SW 1271 (cell line): ENCODE measurements at places on chromosomes 4 and X.

GRCh38 chr4:107692202-107692601 lies 27.8 kb downstream of the PAPSS1 start:
- no peak for DNase-seq

DNA sequence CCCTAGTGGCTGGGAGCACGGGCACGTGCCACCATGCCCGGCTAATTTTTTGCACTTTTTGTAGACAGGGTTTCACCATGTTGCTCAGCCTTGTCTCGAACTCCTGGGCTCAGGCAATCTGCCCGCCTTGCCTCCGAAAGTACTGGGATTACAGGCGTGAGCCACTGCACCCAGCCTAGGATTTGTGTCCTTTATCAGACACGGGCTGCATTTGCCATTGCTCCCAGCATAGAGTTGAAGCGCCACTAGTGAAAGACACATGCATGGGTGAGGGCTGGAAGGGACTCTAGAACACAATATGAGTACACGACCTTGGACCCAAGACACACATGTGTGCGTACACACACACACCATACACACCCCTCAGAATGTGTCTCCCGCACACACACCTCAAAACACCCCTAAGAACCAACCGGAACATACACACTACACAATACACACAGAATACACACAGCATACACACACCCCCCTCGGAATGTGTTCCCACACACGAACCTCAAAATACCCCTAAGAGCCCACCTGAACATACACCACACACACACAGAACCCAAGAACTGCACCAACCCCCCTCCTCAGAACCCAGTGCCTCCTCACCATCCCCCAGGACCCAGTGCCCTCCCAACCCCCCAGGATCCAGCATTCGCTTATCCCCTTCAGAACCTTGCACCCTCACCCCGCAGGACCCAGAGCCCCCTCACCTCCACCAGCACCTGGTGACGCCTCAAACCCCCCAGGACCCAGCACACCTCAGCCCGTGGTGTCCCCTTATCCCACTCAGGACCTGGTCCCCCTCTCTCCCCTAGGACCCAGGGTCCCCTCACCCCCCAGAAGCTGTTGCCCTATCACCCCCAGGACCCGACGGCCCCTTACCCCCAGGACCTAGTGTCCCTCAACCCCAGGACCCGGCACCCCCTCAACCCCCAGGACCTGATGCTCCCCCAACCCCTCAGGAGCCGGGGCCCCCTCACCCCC lies 1.0 kb downstream of the TNIP2 start:
- no peak for DNase-seq

DNA sequence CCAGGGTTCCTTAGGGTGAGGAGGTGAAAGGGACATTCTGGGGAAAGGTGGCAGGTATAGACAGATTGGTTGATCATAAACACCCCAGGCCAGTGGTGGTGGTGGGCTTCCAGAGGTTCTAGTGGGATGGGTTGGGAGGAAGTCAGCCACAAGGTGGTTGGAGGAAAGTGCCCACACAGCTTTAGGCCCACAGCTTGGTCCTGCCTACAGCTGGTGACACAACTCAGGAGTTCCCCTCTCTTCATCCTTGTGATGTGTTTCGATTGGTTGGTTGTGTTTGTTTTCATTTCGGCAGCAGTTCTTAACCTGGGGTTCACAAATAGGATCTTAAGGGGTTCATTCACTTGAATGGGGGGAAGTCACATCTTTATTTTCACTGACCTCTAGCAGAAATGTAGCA lies 157.0 kb downstream of the TMEM164 start:
- no peak for DNase-seq

DNA sequence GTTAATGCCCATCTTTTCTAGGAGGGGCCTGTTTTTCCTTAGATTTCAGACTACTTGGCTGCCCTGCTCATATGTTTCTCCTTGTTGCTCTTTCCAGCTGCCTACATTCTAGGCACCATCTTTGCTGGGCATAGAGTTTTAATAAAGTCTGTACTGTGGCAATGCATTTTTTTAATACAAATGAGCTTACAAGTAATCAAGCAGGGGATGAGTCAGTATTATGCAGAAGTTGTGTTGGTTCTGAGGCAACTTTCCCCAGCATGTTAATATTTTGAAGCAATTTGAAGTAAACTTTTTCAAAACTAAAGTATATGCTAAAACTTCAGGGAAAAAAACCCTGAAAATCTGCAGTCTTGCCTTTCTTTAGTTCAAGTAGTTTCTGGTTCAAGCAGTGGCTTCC lies 372.0 kb upstream of the GATB start:
- DNase-seq = no peak

GRCh38 chr4:121484633-121485032 lies 103.8 kb upstream of the QRFPR start:
- peak; percentile 23 for DNase-seq

- no peak for DNase-seq
These were observed 216.6 kb downstream of the SHROOM3 start for GRCh38 chr4:76651616-76652015.

GRCh38 chr4:155496294-155496626 lies 119.5 kb upstream of the MAP9 start:
- no peak for DNase-seq

GRCh38 chr4:79078339-79078738 lies 139.1 kb upstream of the PAQR3 start:
- DNase-seq = no peak

DNA sequence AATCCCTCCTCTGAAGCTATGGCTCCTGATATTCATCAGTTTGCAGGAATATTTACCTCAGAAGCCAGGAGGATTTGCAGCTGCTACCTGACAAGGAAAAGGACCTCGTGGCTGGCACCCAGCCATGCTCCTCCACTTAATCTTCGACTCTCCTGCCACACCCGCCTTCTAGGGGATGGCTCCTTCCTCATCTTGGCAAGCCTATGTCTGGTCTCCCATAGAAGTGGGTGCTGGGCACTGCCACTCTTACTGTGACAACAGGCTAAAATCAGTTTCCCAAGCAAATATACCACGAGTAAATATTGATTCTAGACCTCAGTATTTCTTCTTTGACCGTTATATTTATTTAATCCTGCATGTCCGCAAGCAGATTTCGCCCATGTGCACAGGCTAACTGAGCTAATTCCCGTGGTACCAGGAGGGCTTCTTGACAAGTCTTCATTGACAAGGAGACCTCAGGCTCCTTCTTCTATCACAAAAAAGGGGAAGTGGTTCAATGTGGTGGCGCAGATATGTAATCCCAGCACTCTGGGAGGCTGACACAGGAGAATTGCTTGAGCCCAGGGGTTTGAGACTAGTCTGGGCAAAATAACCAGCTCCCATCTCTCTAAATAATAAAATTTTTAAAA lies 52.6 kb upstream of the DCTD start:
- DNase-seq = no peak

GRCh38 chrX:119036107-119037029 lies 36.4 kb upstream of the CT47C1 start:
- DNase-seq = no peak

- DNase-seq = no peak
These were observed at the start of gene GPR101 for GRCh38 chrX:137033774-137034507. GPR101 (minus strand) TSS chrX:137033995; CDS start chrX:137031674, 2,321 bp downstream.

DNA sequence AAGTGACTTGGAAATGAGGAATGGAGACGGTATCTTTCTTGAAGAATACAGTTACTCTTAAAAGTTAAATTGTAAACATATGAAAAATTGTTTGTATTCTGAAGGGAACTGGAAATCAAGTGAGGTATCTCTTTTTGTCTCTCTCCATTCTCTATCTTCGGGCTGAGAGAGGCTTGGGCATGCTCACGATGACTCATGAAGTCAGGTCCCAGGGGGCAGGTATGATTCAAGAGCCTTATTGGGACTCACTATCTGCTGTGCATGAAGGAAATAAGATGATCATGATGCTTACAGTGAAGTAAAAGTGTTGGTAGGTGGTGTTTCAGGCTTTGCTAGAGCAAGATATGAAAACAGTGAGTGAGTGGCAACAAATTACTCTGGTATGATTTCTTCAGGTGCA lies 200.4 kb upstream of the PITX2 start:
- DNase-seq = no peak

GRCh38 chr4:6271701-6272465 lies 2.2 kb downstream of the WFS1 start:
- DNase-seq = no peak

DNA sequence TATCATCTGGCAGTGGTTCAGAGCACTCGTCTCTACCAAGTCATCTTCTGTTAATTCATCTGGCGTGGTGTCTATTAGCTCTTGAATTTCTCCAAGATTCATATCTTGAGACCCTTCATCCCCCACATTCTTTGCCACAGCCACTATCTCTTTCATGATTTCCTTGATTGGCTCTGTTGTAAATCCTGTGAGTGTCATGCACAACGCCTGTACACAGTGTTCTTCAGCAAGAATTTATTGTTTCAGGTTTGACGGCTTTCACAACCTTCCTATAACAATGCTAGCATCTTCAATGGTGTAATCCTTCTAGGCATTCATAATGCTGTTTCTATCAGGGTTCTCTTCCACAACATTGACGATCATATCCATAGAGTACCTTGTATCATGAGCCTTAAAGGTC lies 30.9 kb downstream of the MGST2 start:
- no peak for DNase-seq

- DNase-seq = no peak
These were observed 316.3 kb downstream of the TMA16 start for GRCh38 chr4:163810755-163811154.

- DNase-seq = no peak
These were observed 38.0 kb upstream of the IL21 start for GRCh38 chr4:122658818-122659295.

DNA sequence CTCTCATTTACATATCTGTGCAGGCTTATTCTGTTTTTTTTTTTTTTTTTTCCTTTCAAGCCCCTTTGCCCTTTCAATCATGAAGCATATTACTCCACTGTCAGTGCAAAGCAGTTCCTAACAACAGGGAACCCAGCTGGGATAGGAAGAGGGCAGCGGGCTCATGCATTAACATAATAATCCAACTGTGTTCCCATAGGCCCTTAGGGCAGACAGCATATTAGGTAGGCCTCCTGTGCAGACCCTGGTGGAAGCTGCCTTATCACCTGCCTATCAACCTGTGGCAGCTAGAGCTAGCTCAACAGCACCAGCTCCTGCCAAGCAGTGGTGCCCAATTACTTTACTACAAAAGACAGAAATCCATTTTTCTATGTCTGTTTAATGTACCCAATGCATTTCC lies 49.3 kb downstream of the SLC10A7 start:
- DNase-seq = no peak
